ENCODE measurements at places on chromosomes 12 and 14.

DNA sequence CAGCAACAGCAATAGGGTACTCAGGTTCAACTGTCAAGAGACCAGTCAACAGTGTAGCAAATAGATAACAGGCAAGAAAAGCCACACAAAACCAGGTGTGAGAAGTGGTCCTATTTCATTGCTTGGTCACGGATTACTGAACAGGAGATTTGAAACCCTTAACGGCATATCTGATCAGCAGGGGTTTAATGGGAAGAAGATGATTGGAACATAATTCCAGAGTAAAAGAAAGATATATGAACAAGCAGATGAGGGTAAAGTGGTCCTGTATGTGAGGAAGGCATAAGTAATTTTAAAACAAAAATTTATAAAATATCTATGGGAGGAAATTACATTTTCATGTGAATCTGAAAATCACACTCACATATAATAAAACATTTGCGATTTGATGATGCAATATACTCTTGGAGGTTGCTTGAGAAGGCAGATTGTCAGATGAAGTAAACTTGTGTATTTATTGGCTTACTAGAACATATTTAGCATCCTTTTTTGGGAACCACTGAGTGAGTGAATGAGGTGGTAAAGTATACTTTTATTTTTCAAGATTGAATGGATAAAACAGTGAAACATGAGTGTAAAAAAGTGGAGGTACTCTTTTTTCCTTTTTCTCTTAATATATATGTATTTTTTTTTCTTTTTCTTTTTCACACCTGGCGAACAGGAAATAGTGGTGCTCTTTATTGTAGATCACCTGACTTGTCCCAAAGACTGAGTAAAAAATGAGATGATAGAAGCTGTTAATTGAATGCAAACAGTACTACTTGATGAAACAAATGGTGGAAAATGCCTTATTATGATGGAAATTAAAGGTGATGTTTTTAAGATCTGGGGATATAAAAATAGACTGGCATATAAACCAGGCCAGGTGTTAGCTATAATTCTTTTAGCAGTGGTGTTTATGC, 21.6 kb upstream of the SDR39U1 start:
- no peak for DNase-seq

DNA sequence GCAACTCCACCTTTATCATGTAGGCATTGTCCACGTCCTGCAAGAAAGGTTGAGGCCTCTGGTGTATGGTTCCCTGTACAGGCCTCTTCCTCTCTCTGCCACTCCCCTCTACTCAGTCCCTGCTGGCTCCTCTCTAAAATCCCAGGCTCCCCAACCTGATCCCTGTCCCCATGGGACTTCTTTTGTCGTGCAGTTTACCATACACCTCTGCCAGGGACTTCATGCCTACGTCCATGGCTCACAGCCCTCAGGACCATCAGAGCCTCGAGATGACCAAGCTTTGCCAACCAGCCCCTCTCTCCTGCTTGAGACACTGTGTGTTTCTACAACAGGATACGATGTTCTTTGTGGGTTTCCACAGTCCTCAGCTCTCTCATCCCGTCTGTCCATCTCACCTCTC, 2.9 kb downstream of the KRT2 start:
- DNase-seq: no peak

- DNase-seq: no peak
Observed at GRCh38 chr12:107586256-107586970, 99.2 kb upstream of the PWP1 start.

- no peak for DNase-seq
Observed at GRCh38 chr12:100652488-100652887, 79.0 kb downstream of the GAS2L3 start.

DNA sequence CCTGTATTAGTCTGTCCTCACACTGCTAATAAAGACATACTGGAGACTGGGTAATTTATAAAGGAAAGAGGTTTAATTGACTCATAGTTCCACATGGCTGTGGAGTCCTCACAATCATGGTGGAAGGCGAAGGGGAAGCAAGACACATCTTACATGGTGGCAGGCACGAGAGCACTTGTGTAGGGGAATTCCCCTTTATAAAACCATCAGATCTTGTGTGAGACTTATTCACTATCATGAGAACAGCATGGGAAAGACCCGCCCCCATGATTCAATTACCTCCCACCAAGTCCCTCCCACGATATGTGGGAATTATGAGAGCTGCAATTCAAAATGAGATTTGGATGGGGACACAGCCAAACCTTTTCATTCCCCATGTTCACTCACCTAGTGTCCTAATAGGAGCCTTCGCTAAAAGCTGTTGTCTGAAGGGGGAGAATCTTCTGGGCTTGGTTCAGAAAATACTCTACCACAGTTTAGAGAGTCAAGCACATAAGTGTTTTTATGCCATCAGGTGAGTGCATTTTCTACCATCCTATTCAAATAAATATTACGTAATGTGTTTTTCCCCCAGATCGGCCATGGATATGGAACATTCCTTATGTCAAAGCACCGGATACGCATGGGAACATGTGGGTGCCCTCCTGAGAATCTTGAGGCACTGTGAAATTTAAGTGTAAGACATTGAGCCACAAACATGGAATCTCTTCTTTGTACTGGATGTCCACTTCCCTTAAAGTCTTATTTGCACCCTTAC, 19.1 kb upstream of the KCNK13 start:
- DNase-seq: no peak

GRCh38 chr14:83614956-83615355, 1915.0 kb upstream of the FLRT2 start:
- DNase-seq: no peak

GRCh38 chr14:74324931-74325361, 22.2 kb upstream of the ABCD4 start:
- DNase-seq: peak; percentile 35

DNA sequence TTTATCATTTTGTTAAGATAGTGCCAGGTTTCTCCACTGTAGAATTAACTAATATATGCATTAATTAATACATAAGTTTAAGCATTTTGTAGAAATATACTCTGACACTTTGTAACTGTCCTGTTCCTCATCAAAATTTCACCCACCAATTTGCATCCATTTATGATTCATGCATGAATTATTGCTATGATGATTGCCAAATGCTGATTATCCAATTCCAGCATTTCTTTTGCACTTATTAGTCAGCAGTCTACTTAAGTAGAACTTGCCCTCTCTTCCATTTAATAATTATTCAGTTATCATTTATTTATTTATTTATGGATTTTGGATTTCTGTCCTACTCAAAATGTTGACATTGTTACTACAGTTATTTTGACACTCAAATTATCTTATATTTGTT, 72.2 kb downstream of the SLC6A15 start:
- DNase-seq: no peak

DNA sequence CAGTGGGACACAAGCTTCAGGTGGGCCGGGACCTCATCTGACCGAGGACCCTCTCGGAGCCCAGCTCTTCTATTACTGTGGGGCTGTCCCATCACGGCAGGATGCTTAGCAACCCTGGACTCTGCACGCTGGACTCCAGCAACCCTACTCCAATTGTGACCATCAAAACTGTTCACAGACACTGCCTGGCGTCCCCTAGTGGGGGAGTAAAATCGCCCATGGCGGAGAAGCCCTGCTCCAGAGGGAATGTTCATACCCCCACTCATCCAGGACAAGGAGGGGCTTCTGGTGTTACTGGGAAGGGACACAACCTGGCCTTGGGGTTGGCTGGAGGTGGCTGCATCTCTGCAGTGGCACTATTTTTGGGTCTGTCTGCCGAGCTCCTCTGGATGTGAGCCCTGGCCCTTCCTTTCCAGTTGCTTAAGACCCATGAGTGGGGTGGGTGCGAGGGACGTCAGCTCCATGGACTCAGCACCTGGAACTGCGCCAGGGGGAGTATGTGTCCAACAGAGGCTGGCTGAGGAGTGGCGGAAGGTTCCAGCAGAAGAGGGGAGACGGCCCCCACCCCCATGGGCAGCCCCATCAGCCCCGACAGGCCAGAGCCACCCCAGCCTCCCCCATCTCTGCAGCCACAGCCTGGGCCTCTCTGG, 103.8 kb downstream of the RFLNA start:
- DNase-seq: no peak

DNA sequence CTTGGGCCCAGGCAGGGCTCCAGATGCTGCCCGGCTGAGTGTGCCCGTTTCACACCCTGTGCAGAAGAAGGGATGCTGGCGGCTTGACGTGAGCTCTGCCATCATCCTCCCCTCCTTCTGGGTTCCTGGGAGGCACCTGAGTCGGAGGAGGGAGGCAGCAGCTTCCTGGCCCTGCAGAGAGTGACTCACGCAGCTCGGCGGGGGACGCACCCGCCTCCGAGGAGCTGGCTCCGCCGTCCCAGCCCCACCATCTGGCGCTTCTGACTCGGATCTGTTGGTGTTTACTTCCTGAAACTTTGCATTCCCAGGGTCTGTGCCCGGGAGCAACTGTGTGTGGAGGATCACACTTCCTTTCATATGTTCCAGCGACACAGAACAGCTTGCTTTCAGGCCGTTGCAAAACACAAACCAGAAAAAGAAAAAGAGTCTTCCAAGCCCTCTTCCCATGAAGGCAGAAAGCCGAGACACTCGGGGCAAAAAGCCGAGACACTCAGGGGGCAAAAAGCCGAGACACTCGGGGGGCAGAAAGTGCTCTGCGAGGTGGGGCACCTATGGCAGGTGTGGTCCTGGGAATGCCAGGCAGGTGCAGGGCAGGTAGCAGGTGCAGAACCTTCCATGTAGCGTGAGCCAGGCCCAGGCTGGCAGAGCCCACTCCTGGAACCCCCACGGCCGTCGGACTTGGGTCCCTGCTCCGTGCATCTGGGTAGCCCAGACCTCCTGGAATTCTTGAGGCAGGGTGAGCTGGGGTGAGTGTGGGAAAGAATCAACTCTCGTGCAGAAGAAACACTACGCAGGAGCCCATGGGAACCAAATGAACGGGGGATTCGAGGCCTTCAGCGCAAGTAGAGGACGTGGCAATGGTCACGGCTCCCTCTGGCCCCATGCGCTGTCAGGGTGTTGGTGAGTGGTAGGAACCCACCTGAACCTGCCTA, 27.6 kb upstream of the GALNT9 start:
- peak; percentile 80 for DNase-seq

GRCh38 chr12:1544996-1545700, 49.2 kb downstream of the FBXL14 start:
- DNase-seq: peak; percentile 44

DNA sequence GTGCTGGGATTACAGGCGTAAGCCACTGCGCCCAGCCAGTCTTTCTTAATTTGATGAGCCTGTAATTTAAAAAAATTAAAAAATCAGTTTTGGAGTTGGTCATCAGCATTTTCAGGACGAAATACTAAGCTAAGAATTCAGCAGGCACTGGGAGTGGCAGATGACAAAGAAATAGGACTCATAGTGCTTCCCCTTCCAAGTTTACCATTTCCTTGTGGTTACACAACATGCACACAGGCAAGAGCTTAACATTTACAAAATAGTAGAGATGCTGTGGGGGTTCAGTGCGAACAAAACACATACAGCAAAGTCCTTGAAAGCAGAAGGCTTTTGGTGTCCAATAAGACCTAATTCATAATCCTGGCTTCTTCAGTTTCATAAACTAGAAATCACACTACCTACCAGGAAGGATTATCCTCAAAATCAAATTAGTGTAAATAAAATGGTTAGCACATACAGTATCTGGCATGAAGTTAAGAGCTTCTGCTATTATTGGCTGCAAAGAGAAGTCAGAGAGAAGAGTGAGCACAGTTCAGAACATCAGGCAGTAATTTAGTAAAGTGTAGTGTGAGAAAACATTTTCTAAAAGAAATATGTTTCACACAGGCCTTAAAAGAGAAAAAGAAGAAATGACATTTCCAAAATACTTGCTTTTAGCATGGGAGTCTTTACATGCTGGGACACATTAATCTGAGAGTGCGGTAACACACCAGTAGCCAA, 22.2 kb upstream of the KIF21A start:
- DNase-seq: no peak

- DNase-seq: no peak
Observed at GRCh38 chr12:2355198-2355597, 302.4 kb downstream of the CACNA1C start.

GRCh38 chr12:16913832-16914490, 308.0 kb upstream of the LMO3 start:
- DNase-seq: no peak

- DNase-seq: peak; percentile 79
Observed at GRCh38 chr12:124939079-124939420, 24.6 kb upstream of the UBC start.

GRCh38 chr12:128040971-128041370, 226.0 kb upstream of the TMEM132C start:
- no peak for DNase-seq

- DNase-seq: peak; percentile 94
Observed at GRCh38 chr12:48157018-48157888, at the start of gene ASB8. Gene ASB8, minus strand, starts transcription at chr12:48157515. Its CDS starts 4,019 bp downstream, at chr12:48153496.

- no peak for DNase-seq
Observed at GRCh38 chr12:2589381-2589780, 205.4 kb upstream of the FKBP4 start.

DNA sequence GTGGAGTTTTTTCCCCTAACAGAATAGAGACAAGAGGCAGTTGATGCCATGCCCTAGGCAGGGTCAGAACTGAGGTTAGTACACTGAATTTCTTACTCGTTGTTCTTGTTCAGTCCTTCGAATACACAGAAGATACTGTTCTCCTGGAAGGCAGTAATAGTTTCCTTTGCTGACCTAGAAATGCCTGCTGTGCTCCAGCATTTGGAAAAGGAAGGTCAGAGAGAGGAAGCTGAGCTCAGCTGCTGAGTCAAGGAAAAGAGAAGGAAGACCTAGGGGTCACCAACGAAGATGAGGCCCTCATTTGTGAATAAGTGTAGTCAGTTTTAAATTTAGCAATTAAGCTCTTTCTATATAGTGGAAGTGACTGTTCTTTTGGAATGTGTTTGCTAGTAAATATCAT, 100.1 kb downstream of the CRADD start:
- DNase-seq: peak; percentile 56

DNA sequence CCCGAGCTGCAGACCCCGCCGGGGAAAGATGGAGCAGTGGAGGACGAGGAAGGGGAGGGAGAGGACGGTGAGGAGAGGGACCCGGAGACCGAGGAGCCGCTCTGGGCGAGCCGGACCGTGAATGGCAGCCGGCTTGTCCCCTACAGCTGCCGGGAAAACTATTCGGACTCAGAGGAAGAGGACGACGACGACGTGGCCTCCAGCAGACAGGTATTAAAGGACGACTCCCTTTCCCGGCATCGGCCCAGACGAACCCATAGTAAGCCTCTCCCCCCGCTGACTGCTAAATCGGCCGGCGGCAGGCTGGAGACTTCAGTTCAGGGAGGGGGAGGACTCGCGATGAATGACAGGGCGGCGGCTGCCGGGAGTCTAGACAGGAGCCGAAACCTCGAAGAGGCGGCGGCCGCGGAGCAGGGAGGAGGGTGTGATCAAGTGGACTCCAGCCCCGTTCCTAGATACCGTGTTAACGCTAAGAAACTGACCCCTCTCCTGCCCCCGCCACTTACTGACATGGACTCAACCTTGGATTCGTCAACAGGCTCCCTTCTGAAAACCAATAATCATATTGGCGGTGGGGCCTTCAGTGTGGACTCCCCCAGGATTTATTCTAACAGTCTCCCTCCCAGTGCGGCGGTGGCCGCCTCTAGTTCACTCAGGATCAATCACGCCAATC, 962 bp downstream of the LEMD3 start:
- peak; percentile 60 for DNase-seq

GRCh38 chr14:39005044-39005880, 97.8 kb downstream of the SEC23A start:
- no peak for DNase-seq

GRCh38 chr12:49413796-49414195, 46.5 kb downstream of the SPATS2 start:
- no peak for DNase-seq

GRCh38 chr14:105086833-105087307, 21.6 kb upstream of the GPR132 start:
- peak; percentile 55 for DNase-seq
